Natural killer cell treated with Interleukin-12 subunit alpha and Interleukin-12 subunit beta and Interleukin-15 and Interleukin-18, amount 100 ng/mL, for 72 hours (primary cell): ENCODE measurements at places on chromosomes 5 and 9. TPM values are rescaled to one million over a fixed set of nuclear protein-coding genes. Genes with fewer than 3 reads are reported as not detected.

GRCh38 chr5:1512541-1513291, 11.0 kb downstream of the LPCAT1 start:
- H3K4me1 ChIP-seq: peaks cover 46% of the 10 kb centered on the region
- H3K27me3 ChIP-seq: no peaks in the 10 kb centered on the region

DNA sequence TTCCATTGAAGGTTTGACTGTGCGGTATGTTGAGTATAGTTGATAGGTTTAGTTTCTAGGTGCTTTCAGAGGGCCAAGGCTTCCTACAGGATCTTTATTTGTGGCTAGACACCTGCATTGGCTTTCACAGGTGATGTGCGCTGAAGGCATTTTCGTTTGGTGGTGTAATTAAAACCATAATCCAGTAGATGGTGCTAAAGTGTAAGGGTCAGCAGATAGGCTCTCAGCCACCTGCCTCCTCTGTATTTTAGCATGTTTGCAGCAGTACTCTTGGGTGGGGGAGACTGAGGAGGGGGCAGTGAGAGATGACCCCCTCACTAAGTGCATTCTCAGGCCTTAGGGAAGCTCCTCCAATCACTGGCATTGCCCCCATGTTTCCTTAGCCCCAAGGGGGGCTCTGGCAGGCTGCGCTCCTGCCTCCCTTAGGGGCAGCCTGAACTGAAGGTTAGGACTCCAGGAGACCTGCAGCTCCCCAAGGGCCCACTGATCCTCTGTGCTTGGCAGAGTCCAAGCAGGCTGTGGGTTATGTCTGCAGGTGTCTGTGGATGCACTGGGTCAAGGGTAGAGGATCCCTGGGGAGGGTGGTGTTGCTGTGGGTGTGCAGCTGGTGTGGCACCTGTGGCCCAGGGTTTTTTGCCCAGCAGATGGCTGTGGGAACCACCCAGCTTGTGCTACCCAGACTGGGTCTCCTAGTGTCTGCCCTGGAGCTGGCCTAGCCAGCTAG, 23.4 kb downstream of the CDK20 start:
- H3K4me3 ChIP-seq: no peak overlapping the region
- no peak overlapping the region for H3K27ac ChIP-seq
- peaks cover 58% of the 10 kb centered on the region for H3K27me3 ChIP-seq
- peaks cover 4% of the 10 kb centered on the region for H3K36me3 ChIP-seq
- H3K4me1 ChIP-seq: no peaks in the 10 kb centered on the region
- DNase-seq: no peak

- peaks cover 41% of the 10 kb centered on the region for H3K4me1 ChIP-seq
- H3K36me3 ChIP-seq: peaks cover 17% of the 10 kb centered on the region
- no peak overlapping the region for H3K27ac ChIP-seq
- peak; percentile 56 for DNase-seq
- H3K4me3 ChIP-seq: peak overlapping the region; percentile 84
Measured at GRCh38 chr5:1314564-1314982, 19.7 kb upstream of the TERT start.

GRCh38 chr9:96661711-96662110, 6.6 kb upstream of the PRXL2C start:
- no peaks in the 10 kb centered on the region for H3K4me1 ChIP-seq

- H3K4me3 ChIP-seq: no peak overlapping the region
- no peak overlapping the region for H3K27ac ChIP-seq
- no peaks in the 10 kb centered on the region for H3K36me3 ChIP-seq
- no peaks in the 10 kb centered on the region for H3K4me1 ChIP-seq
- no peak for DNase-seq
- H3K27me3 ChIP-seq: peaks cover 4% of the 10 kb centered on the region
Measured at GRCh38 chr5:94153736-94154450, 412.5 kb upstream of the POU5F2 start.

DNA sequence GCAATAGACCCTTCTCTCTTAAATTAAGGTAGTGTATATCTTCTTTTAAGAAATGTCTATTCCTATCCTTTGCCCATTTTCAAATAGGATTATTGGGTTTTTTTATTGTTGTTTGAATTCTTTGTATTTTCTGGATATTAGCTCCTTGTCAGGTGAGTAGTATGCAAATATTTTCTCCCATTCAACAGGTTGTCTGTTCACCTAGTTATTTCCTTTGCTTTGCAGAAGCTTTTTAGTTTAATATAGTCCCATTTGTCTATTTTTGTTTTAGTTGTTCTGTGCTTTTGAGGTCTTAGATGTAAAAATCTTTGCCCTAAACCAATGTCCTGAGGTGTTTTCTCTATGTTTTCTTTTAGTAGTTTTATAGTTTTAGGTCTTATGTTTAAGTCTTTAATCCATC, 104.7 kb downstream of the CWC27 start:
- no peak overlapping the region for H3K27ac ChIP-seq
- H3K4me3 ChIP-seq: no peak overlapping the region
- DNase-seq: no peak
- no peaks in the 10 kb centered on the region for H3K4me1 ChIP-seq

DNA sequence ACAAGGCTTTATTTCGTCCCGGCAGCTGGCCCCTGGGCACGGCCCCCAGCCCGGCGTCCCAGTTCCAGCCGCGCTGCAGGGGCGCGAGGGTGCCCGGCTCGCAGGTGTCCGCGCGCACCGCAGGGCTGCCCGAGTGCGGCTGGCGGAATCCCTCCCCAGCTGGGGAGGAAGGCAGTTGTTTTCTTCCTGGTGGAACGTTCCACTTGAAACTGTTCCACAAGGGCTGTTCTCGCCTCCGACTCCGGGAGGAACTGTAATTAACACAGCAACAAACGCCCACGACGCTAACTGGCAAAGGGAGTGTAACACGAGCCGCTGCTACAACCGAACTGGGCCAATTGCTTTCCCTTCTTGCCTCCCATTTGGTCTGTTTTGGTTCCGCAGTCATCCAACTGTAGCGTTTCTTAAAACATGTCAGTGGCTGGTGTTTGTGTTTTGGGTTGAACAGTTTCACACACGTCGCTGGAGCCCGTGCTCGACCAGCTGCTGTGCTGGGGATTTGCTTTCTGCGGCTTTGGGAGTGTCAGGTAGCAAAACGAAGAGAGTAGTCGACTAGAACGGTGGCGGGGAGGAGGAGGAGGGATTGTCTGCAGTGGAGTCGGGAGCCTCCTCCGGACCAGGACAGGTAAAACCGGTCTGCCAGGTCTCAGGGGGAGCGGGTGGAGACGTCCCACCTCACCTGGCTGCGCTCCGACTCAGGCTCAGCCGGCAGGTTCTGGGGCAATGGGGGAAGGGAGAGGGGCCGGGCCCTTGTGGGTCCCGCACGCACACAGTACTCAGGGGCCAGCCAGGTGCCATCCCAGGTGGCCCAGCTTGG, 131.6 kb upstream of the NIPBL start:
- H3K27me3 ChIP-seq: peaks cover 26% of the 10 kb centered on the region
- H3K27ac ChIP-seq: no peak overlapping the region
- no peaks in the 10 kb centered on the region for H3K36me3 ChIP-seq
- no peak for DNase-seq

DNA sequence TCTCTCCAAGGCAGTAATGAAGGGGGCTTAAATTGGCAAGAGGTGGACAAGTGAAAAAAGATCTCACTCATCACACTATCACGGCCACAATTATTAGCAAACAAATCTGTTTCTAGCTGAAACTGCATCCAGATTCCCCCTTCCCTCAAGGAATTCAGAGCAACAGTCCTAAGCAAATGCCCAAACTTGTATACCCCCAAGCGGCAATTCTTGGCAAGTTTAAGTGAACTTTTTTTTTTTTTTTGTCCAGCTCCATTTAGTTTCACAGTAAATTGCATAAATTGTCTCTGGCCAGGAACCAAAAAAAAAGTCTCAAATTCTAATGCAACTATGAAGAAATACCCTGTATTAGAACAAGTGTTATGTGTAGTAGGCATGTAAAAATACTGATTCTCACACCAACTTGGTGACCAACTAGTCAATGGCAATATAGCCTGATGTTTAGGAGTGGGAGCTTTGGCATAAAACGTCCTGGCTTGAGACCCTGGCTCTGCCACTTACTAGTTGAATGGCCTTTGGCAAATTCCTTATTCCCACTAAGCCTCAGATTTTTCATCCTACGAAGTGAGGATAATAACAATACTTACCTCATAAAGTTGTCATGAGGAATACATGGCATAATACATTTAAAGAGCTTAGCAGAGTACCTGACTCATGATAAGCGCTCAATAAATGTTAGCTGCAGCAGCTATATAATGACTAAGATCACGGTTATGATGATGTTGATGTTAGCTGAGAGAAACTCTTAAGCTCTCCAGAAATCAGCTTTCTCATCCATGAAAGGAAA, 193.2 kb downstream of the ADAMTSL1 start:
- H3K36me3 ChIP-seq: no peaks in the 10 kb centered on the region
- H3K4me1 ChIP-seq: no peaks in the 10 kb centered on the region
- no peak overlapping the region for H3K4me3 ChIP-seq
- peaks cover 20% of the 10 kb centered on the region for H3K27me3 ChIP-seq

DNA sequence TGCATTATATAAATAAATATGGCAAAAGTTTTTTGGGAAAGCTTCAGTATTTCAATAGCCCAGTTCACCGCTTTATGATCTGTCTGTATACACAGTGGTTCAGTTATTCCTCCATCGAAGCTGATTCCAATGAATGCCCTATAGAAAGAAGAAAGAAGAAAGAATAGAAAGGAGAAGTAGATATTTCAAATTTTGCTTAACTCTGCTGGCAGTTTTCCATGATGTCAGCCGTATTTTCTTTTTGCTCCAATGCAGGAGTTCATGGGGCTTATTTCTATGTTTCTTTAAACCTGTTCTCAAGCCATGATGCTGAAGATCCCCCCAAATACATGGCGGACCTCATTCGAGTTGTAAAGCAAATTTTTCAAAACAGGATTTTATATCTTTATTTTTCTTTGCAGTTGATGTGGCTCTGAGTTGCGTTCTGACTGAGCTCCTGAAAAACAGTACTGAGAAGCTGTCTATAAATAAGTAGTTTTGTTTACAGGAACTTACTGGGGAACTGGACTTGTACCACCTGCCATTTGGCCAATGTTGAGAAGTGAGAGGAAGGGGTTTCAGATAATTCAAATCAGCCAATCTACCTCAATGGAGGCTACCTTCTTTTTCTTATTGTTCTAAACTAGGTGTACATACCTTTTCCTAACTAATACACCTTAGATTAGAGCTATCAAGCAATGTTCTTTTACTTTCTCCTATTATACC, 418.5 kb upstream of the MEF2C start:
- H3K4me3 ChIP-seq: no peak overlapping the region
- DNase-seq: no peak
- no peaks in the 10 kb centered on the region for H3K36me3 ChIP-seq
- no peaks in the 10 kb centered on the region for H3K4me1 ChIP-seq
- no peak overlapping the region for H3K27ac ChIP-seq

Gene PCDHGB3
- total RNA-seq: 0.81 TPM

Gene PPP3R2
- not detected for total RNA-seq

Gene PCDHB12
- total RNA-seq: not detected

Gene RLN2
- not detected for total RNA-seq
